Suppressor macrophage treated with lipopolysaccharide for 4 hours (primary cell): ENCODE measurements at places on chromosomes 13 and 19.

DNA sequence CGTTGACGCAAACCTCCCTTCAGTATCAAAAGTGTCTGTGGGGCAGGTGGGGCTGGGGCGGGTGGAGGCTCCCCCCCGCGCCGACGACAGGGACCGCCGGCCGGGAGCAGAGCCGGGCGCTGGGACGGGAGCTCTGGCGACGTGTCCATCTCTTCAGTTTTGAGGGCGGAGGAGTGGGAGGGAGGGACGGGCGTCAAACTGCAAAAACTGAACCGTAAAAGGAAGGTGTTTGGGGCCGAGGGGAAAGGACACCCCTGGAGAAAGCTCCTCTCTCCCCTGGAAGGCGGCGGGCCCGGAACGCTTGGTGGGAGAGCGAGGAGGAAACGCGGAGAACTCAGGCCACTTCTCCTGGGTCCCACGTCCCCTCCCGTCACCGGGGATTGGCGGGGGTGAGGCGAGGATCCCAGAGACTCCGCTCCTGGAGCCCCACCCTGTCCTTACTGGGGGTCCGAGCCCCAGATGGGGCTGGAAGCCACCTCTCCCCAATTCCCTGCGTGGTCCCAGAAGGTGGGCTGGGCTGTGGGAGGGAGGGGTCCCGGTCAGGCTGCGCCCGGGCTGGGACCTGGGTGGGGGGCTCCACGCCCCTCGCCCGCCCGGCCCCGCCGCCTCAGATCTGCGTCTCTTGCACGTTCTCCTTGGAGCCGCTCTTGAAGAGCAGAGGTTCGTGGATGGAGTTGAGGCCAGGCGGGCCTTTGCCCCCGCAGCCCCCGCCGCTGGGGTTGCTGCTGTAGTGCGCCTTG, 3.4 kb upstream of the ASPDH start:
- no peak for DNase-seq

- peak; percentile 62 for DNase-seq
Observed at GRCh38 chr19:21314676-21315075, 14.5 kb downstream of the ZNF708 start.

DNA sequence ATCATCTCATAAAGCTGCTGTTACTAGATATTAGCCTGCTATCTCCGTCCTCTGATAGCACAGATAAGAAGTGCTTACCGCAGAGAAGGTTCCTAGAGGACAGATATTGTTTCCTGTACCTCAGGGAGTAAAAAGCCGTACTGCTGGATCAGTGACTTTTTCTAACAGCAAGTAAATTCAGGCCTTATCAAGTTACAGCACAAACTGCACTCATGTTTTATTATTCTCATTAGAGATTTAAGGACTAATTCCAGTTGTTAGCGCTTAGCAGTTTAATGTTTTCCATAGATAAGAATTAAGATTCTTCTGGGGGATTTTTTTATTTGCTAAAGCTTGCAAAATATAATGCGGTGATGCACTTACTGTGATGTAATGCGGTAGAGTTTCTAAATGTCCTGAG, 119.0 kb upstream of the OBI1 start:
- DNase-seq: no peak

- DNase-seq: peak; percentile 48
Observed at GRCh38 chr13:21453387-21454081, 5.6 kb downstream of the ZDHHC20 start.

DNA sequence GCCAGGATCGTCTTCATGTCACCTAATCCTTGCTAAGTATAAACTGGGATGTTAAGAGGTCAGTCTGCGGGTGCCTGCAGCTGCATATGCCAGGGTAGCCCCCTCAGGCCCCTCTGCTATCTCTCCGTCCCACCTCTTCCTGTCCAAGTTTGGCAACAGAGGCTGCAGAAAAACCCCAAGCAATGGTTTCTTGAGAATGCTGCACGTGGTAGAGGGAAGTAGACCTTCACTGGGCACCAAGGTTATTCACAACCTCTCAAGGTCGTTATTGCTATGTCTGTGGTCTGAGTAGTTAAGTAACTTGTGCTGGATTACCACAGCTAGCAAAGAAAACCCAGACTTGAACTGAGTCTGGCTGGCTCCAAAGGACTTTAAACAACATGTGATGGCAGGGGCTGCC, 77.9 kb upstream of the XPO4 start:
- no peak for DNase-seq

DNA sequence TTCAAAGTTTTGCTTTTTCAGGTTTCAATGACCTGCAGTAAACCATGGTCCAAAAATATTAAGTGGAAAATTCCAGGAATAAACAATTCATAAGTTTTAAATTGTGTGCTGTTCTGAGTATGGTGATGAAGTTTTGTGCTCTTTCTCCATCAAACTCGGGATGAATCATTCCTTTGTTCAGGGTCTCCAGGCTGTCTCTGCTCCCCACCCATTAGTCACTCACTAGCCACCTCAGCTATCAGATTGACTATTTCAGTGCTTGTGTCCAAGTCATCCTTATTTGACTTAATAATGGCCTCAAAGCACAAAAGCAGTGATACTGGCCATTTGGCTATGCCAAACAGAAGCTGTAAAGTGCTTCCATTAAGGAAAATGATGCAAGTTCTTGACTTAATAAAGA, 1140.4 kb downstream of the EFNB2 start:
- no peak for DNase-seq

- DNase-seq: no peak
Observed at GRCh38 chr19:29528946-29529645, 3.3 kb downstream of the VSTM2B start.

GRCh38 chr13:113078902-113079780, 26.4 kb upstream of the F7 start:
- DNase-seq: no peak

GRCh38 chr19:1957562-1958248, 16.7 kb downstream of the CSNK1G2 start:
- DNase-seq: no peak

- peak; percentile 55 for DNase-seq
Observed at GRCh38 chr19:3665681-3666544, 34.4 kb downstream of the PIP5K1C start.

DNA sequence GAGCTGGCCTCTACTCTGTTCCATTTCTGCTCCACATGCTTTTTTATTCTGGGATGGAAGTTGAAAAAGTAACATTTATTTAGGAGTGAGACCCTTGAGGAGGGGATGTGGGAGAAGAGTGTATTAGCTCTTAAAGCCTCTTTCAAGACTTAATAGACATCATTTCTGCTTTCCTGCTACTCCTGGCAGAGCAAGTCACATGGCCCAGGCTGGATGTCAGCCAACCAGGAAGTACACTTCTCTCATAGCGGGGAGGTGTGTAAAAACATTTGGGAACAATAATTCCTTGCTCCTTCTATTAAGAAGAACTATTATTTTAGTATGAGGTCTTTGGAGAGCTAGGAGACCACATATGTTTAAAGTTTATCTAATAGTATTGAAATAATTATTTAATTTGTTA, 40.6 kb upstream of the FAM216B start:
- DNase-seq: peak; percentile 52

DNA sequence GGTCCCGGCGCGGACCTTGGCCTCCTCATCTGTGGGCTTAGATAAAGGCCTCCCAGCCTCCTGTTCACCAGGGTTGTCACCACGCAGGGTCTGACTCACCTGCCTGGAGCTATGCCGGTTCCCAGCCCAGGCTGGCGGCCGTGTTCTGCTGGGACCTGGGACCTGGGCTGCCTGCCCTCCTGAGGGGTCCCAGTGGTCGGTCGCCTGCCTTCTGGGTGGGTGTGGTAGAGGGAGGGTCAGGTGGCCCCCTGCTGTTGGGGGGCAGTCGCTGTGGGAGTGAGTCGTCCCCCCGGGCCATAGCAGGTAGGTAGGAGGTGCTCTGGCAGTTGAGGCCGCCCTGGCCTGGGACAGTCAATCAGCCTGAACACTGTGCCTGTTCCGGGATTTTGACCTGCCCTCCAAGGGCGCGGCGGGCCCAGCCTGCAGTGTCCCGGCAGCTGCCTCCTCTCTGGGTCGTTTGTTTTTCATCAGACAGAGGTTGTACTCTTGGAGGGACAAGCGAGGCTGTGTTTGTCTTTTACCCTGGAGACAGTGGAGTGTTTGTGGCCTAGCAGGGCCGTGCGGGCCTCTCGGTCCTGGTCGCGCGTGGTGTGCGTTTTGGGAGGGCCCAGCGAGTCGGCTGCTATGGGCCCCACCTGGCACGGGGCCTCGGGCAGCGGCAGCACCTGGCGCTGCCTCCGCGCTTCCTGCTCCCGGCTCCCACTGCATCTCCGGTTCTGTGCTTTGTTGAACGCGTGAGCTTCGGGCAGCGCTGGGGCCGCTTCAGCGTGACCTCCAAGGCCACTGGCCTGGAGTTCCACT, 2.6 kb downstream of the ADAT3 start:
- no peak for DNase-seq

GRCh38 chr13:49777746-49778614, 14.5 kb downstream of the KPNA3 start:
- no peak for DNase-seq

- DNase-seq: no peak
Observed at GRCh38 chr19:48397263-48398101, 4.0 kb downstream of the GRIN2D start.

DNA sequence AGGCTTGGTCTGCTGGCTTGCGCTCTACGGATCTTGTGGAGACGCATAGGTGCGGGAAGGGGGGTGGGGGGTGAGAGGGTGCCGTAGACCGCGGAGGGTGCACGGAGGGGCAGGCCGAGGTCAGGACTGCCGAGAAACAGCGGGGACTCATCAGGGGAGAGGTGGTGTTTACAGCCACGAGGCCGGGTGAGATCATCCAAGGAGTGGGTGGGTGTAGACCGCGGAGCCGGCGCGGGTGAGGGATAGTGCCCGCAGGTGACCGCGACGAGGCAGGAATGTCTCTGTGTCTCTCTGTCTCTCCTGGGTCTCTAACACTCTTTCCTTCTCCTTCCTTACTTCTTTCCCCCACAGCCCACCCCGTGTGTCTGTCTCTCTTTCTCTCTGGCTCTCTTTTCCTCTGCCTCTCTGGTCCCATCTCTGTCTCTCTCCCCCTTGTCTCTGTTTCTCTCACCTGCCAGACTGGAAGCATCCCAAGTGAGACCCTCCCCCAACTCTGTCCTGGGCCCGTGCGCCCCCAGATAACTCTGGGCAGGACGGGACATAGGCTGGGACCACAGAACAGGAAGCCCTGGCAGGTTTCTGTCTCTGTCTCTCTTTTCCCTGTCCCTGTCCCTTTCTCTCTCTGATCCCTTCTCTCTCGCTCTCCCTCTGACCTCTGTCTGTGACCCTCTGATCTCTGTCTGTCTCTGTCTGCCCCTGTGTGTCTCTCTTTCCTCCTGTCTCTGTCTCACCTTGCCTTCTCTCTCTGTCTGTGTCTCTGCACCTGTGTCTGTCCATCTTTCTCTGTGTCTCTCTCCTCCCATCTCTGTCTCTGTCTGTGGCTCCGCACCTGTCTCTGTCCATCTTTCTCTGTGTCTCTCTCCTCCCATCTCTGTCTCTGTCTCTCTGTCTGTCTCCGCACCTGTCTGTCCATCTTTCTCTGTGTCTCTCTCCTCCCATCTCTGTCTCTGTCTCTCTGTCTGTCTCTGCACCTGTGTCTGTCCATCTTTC, 1.8 kb upstream of the KLK4 start:
- peak; percentile 57 for DNase-seq

GRCh38 chr19:54449701-54450069, 686 bp downstream of the LENG8 start:
- peak; percentile 47 for DNase-seq

- DNase-seq: peak; percentile 88
Observed at GRCh38 chr13:21324803-21325202, 134.3 kb downstream of the ZDHHC20 start.

- DNase-seq: no peak
Observed at GRCh38 chr19:34471906-34472700, 9.5 kb upstream of the WTIP start.

DNA sequence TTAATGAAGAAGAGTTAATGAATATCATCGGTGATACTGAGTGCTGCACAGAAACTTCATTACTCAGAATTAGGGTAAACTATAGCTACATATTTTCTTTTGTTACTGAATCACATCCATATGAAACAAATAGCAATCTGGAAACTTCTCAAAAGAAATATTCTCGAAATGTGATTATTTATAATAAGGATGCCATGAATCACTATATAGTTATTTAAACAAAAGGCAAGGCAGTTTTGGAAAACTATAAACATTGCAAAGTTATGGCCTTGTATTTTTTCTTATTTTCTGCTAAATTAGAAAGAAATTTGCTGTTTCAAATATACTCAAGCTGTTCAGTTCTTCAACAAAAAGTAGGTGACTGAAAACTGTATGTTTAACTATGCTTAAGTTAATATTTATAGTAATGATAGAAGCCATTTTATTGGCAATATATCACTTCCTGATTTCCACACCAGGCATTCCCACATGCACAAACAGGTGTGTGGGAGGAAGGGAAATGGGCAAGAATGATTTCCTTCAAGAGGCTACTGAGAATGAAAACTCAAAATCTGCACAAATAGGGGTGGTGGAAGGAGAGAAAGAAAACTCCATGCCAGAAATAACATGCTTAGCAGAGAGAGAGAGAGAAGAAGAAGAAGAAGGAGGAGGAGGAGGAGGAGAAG, 74.5 kb upstream of the FRY start:
- DNase-seq: no peak

DNA sequence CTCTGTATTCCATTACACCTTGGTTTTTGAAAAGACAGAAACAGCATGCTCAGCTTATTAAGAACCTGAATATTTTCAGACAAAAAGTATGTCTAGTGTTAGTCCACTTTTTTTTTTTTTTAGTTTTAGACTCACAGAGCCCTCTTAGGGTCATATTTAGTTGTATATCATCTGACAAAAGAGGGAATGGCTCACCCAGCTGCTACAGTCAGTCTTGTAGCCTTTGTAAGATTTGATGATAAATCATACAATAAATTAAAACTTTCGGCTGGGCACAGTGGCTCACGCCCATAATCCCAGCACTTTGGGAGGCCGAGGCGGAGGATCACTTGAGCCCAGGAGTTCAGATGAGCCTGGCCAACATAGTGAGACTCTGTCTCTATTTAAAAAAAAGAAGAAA, 43.7 kb upstream of the LDLR start:
- no peak for DNase-seq

- DNase-seq: peak; percentile 83
Observed at GRCh38 chr13:46369506-46370277, 17.4 kb downstream of the RUBCNL start.

- DNase-seq: no peak
Observed at GRCh38 chr13:31944262-31945160, 87.1 kb upstream of the FRY start.
